ENCODE measurements at places on chromosomes 5 and 9.

DNA sequence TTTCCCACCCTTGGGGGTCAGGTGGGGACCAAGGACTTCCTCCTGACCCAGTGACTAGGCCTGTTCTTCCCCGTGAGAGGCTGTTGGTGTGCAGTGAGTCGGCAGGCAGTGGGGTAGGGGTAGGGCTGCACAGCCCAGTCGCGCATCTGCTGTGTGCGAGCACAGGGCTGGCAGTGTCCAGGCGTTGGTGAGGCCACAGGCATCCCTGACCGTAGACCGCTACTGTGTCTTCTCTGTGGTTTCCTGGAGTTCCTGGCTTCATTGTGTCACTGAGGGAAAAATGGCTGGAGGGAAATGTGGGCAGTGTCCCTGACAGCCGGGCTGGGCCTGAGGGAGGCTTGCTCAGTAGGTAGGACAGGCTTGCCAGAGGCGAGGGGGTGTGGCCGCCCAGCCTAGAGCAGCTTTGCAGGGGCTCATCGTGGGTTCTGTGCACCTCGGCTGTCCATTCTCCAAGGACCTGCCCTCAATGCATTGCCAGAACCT, 95.4 kb downstream of the CACNA1B start:
- DNase-seq = no peak

DNA sequence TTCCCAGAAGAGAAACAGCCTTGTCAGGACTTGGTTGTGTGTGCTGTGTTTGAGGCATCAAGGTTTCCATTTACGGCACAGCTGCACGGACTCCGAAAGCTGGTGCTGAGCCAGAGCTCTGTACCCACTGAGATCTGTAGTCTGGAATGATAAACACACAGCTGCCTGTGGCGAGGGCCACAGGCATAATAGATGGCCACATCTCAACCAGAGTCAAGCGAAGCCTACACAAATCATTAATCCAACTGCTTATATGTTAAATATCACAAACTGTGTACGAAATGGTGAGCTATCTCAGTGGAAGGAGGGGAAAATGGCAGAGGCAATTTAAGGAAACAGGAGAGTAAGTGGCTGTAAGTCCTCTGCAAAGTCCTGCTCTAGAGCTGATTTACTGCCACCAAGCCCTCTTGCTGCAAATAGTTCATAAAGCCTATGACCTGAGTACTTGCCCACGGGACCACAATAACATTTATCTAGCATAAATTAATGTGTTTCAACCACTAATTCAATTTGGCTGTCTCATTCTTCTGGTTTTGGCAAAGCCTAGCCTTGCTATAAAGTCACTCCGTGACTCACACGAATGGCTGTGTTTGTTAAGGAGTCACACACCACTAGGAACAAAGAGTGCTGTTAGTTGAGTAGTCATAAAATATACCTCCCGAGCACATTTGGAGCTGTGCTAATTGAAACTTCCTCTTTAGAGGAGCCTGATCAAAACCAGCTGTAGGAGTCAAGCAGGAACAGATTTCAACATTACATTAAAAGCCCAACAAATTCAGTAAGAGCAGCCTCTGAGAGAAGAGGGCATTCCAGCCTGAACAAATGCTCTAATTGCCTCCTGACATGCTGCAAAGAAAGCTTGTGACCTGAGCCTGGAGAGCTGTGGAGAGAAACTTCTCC, 738.6 kb upstream of the ZNF608 start:
- no peak for DNase-seq

DNA sequence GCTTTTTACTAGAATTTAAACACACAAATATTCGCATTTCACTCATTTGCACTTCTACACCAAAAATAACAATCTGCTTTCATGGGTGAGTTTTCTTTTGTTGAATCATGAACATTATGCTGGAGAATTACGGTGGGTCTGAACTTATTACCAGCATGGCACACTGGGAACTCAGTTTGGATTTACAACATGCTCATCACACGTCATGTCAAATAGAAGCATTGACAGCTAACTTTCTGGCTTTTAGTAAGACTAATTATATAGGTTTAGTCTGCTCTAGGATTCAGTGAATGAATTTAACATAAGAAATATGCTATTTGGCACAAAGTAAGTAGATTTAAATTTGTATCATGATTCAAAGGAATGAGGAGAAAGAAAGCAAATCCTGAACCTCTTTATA, 290.4 kb downstream of the TMEM167A start:
- no peak for DNase-seq

DNA sequence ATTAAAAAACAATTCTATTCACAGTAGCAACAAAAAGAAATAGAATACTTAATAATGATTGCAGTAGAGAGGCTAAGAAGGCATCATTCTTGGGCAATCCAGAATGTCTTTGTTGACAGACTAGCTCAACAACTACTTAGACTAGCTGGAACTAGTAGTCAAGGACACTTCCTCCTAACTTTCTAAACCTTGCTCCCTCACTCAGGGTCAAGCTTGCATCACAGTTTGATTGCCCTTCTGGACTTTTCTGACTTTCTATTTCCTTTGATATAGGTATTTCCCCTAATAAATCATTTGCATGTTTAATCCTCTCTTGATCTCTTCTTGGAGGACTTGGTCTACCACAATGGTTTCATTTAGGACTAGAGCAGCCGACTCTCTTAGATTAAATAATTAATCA, 1107.9 kb downstream of the PTPRD start:
- no peak for DNase-seq

GRCh38 chr9:77750981-77751340, 102.8 kb upstream of the GNA14 start:
- DNase-seq = no peak

DNA sequence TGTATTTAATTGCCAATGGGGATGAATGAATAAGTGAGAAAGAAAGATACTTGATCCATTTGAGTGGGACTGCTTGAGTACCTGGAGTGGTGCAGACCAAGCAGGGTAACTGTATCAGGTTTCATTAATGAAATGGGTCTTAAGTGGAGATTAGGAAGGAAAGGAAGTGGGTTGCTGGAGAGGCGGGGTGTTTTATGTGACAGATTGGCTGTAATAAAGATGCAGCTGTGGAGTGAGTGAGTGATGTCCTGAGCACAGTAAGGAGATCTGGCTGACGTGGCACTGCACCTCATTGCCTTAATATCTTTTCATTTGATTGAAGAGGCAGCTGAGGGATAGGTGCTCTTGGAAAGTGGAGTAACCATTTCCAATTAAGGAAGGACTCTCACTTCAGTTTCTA, 161.0 kb upstream of the CCDC152 start:
- DNase-seq = no peak

DNA sequence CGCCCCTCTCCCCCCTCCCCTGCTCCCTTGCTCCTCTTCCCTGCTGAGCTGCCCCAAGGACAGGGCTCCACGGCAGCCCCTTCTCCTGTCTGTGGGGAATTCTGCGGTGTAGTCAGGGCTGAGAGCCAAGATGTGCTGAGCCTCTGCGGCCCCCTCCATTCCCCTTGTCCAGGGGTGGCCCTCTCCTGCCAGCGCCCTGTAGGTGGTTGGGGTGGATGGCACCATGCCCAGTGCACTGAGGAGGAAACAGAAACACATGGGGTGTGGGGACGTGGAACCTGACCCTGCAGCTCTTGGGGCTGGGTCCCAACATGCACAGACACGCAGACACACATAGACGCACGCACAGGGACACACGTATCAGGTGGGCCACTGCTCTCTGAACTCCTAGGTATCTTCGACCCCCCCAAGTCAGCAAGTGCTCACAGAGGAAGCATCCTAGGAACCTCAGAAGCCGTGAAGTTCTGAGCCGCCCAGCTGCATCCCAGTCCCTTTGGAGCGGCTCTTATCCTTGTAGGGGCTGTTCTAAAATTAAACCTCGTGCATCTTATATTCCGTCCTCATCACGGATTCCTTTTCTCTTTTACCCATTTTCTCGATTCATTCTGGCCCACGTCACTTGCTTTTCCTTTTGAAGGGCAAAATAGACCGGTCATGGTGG, 64.8 kb downstream of the HMCN2 start:
- DNase-seq = no peak

DNA sequence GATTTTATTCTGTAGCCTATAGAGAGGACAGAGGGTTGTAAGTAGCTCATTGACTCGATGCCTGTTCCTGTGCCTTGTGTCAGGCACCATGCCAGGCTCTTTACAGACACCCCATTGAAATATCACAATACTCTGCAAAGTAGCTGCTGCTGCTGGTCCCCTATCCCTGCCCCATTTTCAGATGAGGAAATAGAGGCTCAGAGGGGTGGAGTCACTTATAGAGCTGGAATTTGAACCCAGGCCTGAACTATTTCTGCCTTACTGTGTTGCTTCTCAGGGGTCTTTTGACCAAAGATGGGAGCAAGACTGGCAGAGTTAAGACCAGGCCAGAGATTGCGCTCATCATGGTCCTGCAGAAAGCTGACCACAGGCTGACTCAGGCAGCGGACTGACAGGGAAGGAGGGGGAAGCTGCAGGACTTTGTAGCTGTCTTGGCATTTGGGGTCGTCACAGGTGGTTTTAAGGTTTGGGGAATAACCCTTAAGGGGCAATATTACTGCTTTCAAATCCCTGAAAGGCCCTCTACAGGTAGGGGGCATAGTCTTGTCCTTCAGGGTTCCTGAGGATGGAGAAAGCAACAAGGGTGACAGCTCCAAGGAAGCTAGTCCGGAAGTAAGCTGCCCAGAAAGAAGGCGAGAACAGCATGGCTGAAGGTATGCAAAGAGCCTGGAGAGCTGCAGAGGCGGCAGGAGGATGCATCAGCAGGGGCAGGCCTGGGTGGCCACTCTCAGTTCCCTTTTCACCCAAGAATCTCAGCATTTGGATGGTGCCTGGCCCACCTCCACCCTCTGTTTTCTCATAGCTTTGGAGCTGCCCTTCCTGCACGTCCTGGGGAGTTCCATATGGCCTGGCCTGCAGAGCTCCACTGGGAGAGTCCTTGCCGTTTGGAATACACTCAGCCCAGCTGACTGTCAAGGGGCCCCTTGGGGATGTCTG, 18.3 kb upstream of the NDST1 start:
- DNase-seq = no peak

DNA sequence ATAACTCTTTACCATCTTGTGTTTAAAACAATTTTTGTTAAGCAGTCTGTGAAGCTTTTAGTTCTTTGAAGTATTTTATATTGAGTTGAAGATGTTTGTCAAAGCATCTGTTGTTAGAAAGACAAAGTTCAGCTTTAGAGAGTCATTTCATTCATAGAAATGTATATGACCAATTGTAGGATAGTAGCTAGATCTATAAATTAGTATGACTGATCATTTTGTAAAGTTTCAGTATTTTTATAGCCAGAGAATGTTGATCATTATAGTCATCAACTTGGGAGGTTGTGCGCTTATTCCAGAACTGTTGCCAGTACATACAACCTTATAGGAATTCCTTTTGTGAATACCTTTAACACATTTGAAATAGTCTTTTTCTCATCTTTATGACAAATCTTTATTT, 5.2 kb downstream of the NIPBL start:
- no peak for DNase-seq

GRCh38 chr9:89664896-89665329, 60.1 kb downstream of the GADD45G start:
- DNase-seq = no peak

DNA sequence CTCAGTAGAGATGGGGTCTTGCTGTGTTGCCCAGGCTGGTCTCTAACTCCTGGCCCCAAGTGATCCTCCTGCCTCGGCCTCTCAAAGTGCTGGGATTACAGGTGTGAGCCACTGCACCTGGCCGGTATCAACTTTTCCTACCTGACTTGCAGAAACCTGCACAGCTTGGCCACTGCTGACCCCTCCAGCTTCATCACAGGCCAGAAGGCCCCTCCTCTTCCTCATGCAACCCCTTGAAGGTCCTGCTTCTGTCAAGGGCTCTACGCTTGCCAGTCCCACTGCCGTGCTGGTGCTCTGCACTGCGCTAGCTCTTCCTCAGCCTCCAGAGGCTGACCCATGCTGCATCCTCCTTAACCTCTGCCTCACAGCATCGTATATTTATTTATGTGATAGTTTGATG, 32.5 kb upstream of the RNU6ATAC start:
- no peak for DNase-seq

DNA sequence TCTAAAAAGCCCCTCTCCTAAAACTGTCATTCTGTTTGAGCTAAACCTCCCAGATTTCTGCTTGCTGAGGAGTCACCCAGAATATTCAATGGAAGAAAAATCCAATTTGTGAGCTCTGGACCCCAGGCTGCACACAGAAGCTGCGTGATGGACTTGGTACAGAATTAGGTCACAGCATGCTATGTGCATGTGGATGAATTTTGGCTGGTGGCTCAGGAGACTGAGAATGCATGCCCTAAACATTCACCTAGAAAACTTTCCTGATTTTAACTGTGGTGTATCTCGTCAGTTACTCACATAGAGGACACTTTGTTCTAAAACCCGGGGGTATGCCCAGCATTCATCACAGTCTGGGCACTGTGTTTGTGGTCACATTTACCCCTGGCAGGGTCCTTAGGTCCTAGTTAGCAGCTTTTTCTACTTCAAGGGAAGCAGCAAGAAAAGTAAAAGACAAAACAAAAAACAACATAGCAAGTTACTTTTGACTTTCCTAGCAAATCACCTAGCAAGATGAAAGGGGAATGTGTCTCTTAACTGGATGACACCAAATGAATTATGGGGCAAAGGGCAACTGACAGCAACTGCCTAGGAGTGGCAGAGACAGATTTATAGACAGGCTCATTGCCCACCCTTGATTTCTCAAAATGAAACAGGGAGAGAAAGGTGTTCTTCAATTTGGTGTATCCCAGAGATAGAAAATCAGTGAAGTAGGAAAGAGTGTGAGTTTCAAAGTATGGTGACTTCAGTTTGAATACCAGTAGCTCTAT, 8.3 kb upstream of the SHROOM1 start:
- DNase-seq = no peak

All from activated T-cell treated with anti-CD3 and anti-CD28 coated beads for 48 hours (primary cell).